ENCODE measurements at places on chromosomes 5 and 9.

- no peak for DNase-seq
Observed at GRCh38 chr9:121277026-121277425, 9.1 kb downstream of the GSN start.

DNA sequence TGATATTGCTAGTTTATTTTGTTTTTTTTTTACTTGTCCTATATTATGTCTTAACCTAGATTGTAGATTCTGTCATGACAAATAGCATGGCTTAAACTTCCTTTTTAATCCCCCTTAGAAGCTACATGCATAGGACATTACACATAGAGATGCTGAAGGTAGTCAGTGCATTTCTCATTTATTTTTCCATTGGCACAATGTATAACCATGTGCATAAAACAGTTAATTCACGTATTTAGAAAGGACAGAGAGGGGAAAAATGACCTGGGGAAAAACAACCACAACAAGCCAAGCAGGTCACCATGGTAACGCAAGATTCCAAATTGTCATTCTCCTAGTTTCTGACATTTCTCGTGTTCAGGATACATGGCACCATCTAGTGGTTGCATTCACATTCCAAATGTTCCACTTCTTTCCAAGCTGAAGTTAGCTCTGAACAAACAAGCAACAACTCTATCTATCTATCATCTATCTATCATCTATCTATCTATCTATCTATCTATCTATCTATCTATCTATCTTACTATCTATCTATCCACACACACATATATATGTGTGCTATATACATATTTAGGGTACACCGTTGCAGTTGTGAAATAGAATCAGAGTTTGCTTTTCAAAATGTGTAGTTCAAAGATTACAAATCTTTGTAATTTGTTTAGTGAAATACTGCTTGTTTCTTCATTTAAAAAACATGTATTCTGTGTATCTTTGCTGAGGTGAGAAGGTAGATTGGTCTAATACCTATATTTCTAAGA lies 487.2 kb upstream of the ST8SIA4 start:
- no peak for DNase-seq

GRCh38 chr9:137688725-137689124 lies 69.9 kb downstream of the EHMT1 start:
- DNase-seq, result no peak

- DNase-seq, result no peak
Observed at GRCh38 chr5:45093377-45093776, 284.6 kb downstream of the MRPS30 start.

DNA sequence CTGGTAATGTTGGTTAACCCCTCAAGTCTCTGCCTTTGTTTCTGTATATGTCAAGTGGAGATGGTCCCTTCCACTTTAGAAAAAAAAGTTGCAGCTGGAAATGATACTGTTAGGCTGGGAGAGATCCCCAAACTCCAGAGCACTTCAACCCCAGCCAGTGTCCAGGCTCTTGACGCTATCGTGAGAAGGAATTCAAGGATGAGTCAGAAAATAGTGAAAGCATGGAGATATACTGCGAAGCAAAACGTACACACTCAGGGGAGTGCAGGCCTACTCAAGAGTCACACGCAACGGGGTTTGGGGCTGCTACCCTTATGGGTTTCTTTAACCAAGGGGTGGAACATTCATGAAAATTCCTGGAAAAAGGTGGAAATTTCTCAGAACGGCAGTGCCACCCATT lies 24.9 kb downstream of the KCNV2 start:
- DNase-seq, result no peak

DNA sequence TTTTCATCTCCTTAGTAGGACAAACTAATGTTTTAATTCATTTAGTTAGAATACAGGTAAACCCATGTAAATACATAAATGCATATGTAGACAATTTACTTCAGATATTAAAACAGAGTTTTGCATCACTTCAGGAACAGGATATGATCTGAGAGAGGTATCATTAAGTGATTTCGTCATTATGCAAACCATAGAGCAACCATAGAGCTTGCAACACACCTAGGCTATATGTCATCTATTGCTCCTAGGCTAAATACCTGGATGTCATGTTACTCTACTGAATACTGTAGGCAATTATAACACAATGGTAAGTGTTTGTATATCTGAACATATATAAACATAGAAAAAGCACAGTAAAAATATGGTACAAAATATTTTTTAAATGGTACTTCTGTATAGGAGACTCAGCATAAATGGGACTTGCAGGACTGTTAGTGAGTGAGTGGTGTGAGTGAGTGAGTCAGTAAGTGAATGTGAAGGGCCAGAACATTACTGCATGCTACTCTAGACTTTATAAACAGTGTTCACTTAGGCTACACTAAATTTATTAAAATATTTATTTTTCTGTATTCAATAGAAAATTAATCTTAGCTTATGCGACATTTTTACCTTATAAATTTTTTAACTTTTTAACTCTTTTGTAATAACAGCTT lies 1377.5 kb upstream of the CDH9 start:
- no peak for DNase-seq

GRCh38 chr5:179768326-179769085 lies 25.3 kb upstream of the LTC4S start:
- DNase-seq, result no peak

DNA sequence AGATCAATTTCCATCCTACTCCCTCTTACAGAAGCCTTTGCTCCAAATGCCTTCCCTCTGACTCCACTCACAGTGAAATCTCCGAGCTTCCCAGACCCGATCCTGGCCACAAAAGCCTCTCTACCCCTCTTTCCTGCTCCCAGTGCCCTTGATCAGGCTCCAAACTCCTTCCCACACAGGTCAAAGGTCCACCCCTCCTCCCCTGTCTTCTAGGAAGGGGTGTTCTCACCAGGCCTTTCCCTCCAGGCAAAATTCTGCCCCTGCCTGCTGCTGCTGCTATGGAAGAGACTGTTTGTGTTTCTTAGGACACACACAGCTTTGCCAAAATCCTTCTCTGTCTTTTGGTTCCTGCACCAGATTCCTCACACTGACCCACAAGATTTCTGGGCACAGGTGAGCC lies 85.8 kb upstream of the ALDH1A1 start:
- peak; percentile 47 for DNase-seq

DNA sequence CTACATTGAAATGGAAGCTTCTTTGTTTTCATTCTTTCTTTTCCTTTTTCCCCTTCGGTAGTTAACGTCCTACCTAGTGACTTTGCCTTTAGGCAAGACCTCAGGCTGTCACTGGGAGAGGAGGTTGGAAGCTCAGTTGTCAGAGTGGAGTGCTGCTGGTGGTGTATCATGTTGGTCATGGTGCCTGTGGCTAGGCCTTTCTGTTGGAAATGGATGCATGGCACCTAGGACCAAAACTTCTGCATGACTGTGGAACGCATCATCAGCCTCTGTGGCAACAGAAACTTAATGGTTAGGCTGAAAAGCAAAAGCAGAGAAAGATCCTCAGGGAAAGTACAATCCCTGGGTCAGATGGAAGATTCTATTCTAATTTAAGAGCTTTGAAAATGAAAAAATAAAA lies 57.9 kb downstream of the OSTF1 start:
- DNase-seq, result no peak

- no peak for DNase-seq
Observed at GRCh38 chr9:132762896-132763295, 92.6 kb downstream of the GTF3C4 start.

- no peak for DNase-seq
Observed at GRCh38 chr9:17600962-17601593, 22.2 kb downstream of the SH3GL2 start.

- no peak for DNase-seq
Observed at GRCh38 chr9:127457191-127457878, 6.0 kb downstream of the LRSAM1 start.

GRCh38 chr5:145661737-145662485 lies 173.2 kb downstream of the PRELID2 start:
- DNase-seq, result no peak

DNA sequence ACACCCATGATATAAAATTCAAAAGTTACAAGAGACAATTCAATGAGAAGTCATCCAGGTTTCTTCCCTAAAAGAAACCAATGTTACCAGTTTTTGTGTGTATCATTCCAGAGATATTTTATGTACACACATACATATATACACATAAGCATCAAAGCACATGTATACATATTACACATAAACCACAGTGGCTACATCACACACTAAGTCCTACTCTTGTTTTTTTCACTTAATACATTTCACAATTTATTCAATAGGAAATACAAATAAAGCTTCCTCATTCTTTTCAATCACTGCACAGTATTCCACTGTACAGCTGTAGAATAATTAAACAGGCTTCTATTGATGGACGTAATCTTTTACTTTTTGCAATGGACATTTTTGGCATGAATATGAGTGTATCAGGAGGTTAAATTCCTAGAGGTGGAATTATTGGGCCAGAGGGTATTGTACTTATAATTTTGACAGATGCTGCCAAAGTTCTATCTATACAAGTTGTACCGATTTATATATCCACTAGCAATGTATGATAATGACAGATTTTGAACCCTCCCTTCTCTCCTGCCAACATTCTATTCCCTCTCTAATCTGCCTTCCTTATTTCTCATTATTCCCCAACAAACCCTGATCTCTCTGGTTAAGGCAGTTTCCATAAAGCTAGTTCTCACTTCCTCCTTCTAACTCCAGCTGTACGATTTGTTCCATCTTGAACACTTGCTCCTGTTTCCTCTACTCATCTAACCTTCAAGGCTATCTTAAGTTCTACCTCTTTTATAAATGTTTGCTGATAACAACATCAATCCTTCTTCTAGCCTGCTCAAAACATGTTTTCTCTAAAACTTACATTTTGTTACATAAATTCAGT lies 35.2 kb downstream of the MRPS27 start:
- DNase-seq, result no peak

DNA sequence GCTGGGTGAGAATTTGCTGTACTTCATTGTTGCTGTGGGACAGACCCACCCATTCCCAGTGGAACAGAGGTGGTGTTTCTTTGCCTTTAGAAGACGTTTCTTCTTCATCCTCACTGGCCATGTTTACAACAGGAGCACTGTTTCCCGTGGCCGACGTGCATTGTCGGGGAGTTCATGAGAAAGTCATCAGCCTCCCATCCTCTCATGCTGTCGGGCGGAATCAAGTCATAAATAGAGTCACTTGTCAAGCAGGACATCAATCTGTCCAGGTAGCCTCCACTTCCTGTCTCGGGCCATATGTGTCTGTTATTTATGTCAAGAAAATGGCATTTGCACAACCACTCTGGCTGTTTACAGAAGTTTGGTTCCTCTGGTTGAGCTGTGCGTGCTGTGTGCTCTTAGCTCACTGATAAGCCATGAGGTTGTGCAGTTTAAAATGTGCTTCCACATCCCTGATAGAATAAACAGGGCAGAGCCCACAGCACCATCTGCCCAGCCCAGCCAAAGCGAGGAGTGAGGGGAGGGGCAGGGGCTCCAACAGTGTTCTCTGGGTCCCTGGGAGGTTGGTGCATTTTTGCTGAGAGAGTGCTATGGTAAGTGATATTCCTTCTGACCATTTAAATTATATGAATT lies 401.9 kb upstream of the IRX2 start:
- no peak for DNase-seq

DNA sequence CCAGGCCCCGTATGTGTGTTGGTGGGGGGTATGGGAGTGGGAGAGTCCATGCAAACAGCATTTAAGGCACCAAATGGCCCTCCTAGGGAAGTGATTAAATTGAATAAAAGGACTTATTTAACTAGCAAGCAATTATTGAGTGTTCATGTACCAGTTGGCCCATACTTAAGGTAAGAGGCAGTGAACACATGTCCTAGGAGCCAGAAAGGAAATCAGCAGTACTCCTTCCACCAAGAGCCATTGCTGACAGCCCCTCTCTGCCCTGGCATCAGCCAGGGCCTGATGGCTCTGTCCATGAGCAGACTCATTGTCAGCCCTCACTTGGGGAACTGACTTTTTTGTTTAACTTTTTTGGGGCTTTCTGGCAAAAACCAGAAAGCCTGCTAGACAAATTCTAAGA lies 10.4 kb upstream of the SHROOM1 start:
- no peak for DNase-seq

GRCh38 chr5:137092831-137093230 lies 406.3 kb downstream of the SPOCK1 start:
- no peak for DNase-seq

- DNase-seq, result peak; percentile 76
Observed at GRCh38 chr9:33161011-33161588, 6.0 kb downstream of the B4GALT1 start.

Data from body of pancreas (tissue), 4 donors.